HCT116 (cell line): ENCODE measurements at places on chromosomes 7 and 10. TPM values are rescaled to one million over a fixed set of nuclear protein-coding genes. Genes with fewer than 3 reads are reported as not detected.

The CLCN1 gene
- 0.47 TPM for total RNA-seq

- H3K36me3 ChIP-seq: no peaks in the 10 kb centered on the region
- DNase-seq: no peak
- H3K27ac ChIP-seq: no peak overlapping the region
- H3K4me1 ChIP-seq: no peaks in the 10 kb centered on the region
Observed at GRCh38 chr10:117139581-117140524, 1.8 kb upstream of the VAX1 start.

The ITPRIP gene
- 12.0 TPM for total RNA-seq

GRCh38 chr7:91556956-91557650 lies 292.9 kb downstream of the FZD1 start:
- no peak overlapping the region for H3K27ac ChIP-seq
- H3K4me1 ChIP-seq: no peaks in the 10 kb centered on the region
- no peaks in the 10 kb centered on the region for H3K36me3 ChIP-seq
- H3K27me3 ChIP-seq: peaks cover 10% of the 10 kb centered on the region; the same call in 1 of the 2 replicates
- H3K4me3 ChIP-seq: no peak overlapping the region

The EFCAB10 gene
- total RNA-seq: 1.7 TPM
